ENCODE measurements at places on chromosomes 3 and 15. TPM values are rescaled to one million over a fixed set of nuclear protein-coding genes. Genes with fewer than 3 reads are reported as not detected.

DNA sequence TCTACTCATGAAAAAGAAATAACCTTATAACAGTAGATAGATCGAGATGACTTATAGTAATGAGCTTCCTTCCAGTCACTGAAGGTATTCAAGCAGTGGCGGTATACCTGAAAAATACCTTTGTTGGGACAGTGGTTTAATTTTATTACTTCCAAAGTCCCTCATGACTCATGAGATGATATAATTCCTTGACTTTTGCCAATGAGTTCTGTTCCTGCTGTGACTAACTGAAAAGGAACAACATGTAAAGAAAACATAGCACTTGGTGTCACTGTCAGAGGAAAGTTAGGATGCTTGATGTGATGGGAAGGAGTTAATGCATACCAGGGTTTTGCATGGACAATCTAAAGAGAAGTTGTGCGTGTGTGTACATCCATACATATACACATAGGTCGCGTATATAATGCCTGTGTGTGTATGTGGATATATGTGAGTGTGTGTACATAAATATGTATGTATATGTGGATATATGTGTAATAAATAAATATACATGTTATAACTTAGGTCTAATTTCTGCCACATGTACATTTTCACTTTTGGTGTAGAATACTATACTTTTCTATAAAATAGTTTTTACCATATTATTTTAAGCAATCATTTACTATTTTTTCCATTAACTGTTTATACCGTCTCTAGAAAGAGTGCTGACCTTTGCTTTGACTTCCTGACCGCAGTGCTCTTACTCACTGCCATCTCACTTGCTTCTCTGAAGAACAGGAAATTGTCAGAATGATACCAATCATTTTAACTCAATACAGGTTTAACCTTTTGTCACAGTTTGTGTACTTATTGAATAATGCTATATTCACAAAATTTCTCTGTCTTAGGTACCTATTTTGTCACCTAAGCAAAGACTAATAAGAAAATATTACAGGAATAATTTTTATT lies 12.6 kb upstream of the PAK2 start:
- H3K27ac ChIP-seq = no peak overlapping the region
- H3K36me3 ChIP-seq = peaks cover 13% of the 10 kb centered on the region
- no peaks in the 10 kb centered on the region for H3K27me3 ChIP-seq
- no peak overlapping the region for H3K4me3 ChIP-seq
- no peak for DNase-seq

DNA sequence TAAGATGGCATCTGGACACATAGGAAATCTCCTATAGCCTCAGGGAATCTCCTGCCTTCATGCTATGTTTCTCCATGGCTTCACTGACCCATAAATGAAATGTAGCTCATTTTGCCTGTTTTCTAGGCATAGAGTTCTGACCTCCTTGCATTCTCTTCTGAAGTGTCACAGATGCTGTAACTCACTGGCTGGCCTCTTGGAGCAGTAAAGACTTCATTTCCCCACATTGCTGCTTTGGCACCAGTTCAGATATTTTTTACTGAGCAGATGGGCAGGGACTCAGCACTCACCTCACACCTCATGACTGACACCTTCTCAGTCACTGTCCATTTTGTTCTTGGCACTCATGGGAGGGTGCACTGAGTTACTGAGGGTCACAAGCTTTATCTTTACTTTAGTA lies 286.7 kb upstream of the TGFBR2 start:
- peaks cover 14% of the 10 kb centered on the region for H3K4me1 ChIP-seq
- H3K36me3 ChIP-seq = peaks cover 3% of the 10 kb centered on the region
- H3K27me3 ChIP-seq = no peaks in the 10 kb centered on the region
- H3K27ac ChIP-seq = no peak overlapping the region
- no peak overlapping the region for H3K4me3 ChIP-seq

Gene AAGAB
- 50.9 TPM for total RNA-seq

DNA sequence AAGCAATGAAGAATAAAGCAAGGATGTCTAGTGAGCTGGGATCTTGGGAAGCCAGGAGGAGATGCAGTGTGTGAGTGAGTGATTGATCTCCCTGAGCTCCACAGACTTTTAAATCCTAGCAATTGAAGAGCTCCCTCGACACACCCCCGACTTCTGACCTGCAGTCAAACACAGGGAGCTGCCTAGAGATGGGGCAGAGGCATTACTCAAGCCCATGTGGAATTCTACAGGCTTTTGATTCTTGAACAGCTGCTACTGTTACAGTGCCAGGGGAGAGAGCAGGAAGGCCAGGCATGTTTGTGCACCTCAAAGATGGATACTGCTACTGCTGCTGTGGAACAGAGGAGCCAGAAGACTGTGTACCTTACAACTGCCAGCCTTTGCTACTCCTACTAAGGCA lies 1403.1 kb upstream of the ALCAM start:
- no peak overlapping the region for H3K4me3 ChIP-seq
- no peaks in the 10 kb centered on the region for H3K27me3 ChIP-seq
- peaks cover 9% of the 10 kb centered on the region for H3K4me1 ChIP-seq
- no peaks in the 10 kb centered on the region for H3K36me3 ChIP-seq
- H3K27ac ChIP-seq = no peak overlapping the region
- DNase-seq = no peak

GRCh38 chr3:127395663-127396355 lies 108.0 kb upstream of the PRR20G start:
- no peak overlapping the region for H3K4me3 ChIP-seq
- H3K36me3 ChIP-seq = no peaks in the 10 kb centered on the region
- peaks cover 6% of the 10 kb centered on the region for H3K4me1 ChIP-seq
- DNase-seq = no peak
- no peak overlapping the region for H3K27ac ChIP-seq

- peaks cover 2% of the 10 kb centered on the region for H3K4me1 ChIP-seq
- H3K36me3 ChIP-seq = no peaks in the 10 kb centered on the region
- H3K27me3 ChIP-seq = peaks cover 5% of the 10 kb centered on the region
- no peak overlapping the region for H3K27ac ChIP-seq
These were observed 308.1 kb upstream of the COL8A1 start for GRCh38 chr3:99330281-99330680.

DNA sequence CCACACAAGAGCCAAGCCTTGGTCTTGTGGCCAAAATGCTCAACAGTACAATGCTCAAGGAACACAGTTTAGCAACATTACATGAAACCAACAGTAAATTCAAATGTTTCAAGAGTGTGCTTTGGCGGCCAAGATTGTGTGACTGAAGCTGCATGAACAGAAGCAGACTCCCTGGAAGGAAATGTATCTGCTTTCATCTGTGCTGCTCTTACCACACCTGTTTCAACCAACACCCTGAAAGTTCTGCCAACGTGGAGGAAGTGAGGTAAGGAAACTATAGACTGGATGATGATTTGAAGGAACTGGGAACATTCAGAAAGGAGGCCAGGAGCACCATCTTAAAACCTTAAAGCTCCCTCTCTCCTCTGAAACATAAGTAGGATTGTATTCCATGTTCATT lies 55.7 kb downstream of the MB21D2 start:
- DNase-seq = no peak
- H3K27ac ChIP-seq = peak overlapping the region; percentile 68
- H3K4me1 ChIP-seq = peaks cover 9% of the 10 kb centered on the region

GRCh38 chr15:73265536-73266153 lies 103.1 kb downstream of the HCN4 start:
- H3K4me1 ChIP-seq = no peaks in the 10 kb centered on the region
- DNase-seq = no peak
- H3K4me3 ChIP-seq = no peak overlapping the region
- no peaks in the 10 kb centered on the region for H3K27me3 ChIP-seq
- H3K27ac ChIP-seq = no peak overlapping the region
- H3K36me3 ChIP-seq = peaks cover 20% of the 10 kb centered on the region

Gene ACSBG1
- total RNA-seq = 0.71 TPM

Gene MOBP
- not detected for total RNA-seq

GRCh38 chr3:84989102-84989501 lies 30.3 kb downstream of the CADM2 start:
- DNase-seq = no peak
- H3K4me1 ChIP-seq = no peaks in the 10 kb centered on the region
- no peak overlapping the region for H3K27ac ChIP-seq
- H3K4me3 ChIP-seq = no peak overlapping the region
- no peaks in the 10 kb centered on the region for H3K36me3 ChIP-seq
- H3K27me3 ChIP-seq = no peaks in the 10 kb centered on the region

Gene PSTPIP1
- total RNA-seq = 0.77 TPM

- H3K36me3 ChIP-seq = peaks cover 4% of the 10 kb centered on the region
- peaks cover 3% of the 10 kb centered on the region for H3K27me3 ChIP-seq
- peaks cover 26% of the 10 kb centered on the region for H3K4me1 ChIP-seq
- H3K27ac ChIP-seq = no peak overlapping the region
These were observed 324.0 kb downstream of the PTPRG start for GRCh38 chr3:61885414-61885813.

Gene KBTBD13
- total RNA-seq = not detected

DNA sequence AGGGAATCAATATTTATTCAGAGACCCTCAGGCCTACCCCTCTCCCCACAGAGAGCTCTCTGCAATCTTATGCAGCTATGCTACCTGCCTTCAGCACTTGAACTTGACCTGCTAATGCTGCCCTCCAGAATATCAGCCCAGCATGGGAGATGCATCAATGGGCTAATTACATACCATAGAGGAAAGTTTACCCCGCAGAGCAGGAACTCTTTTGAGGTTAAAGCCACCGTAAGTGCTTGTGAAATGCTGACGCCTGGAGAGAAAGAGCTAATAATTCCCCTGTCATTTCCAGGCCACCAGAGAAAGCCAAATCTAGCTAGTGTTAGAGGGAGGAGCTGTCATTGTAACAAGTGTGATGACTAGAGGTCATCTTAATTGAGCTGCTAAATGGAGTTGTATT lies 127.5 kb downstream of the CHST2 start:
- H3K4me3 ChIP-seq = no peak overlapping the region
- DNase-seq = no peak
- no peak overlapping the region for H3K27ac ChIP-seq
- H3K27me3 ChIP-seq = no peaks in the 10 kb centered on the region
- H3K4me1 ChIP-seq = peaks cover 15% of the 10 kb centered on the region

Gene GAP43
- 4.2 TPM for total RNA-seq
